ENCODE measurements at places on chromosomes 5 and 9.

DNA sequence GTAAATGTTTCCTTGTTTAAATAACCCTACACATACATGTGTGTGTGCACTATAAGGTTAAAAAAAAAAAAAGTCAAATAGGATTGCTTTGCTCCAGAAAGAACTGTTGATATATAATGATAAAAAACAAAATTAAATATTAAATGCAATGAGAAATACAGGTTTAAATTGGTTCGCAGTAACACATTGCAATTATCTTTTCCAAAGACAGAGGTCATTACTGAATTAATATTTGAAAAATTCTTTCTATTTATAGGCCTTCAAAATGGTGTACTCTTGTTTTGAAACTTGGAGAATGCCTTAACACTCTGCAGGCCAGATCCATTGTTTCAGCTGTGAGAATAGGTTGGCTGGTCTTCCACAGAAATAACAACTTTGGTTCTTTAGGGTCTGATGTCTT, 319.0 kb upstream of the NUDT12 start:
- no peak for DNase-seq

DNA sequence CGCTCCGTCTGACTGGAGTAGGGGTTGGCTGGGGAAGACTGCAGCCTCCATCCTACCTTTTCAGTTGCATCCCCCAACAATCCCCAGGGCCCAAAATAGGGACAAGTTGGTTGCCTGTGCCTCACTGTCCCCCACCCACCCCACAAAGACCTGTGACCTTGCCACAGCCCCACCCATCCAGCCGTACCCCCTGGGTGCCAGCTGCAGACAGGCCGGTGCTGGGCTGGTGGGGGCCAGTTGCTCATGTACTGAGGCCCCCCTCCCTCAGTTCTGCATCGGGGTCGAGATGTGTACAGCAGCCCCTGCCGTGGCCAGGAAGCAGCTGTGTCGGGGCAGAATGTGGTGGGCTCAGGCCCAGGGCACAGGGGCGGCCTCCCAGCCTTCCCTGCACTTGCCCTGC, 374 bp downstream of the LCNL1 start:
- no peak for DNase-seq

GRCh38 chr9:89853931-89854330, 249.1 kb downstream of the GADD45G start:
- no peak for DNase-seq

- DNase-seq = no peak
Measured at GRCh38 chr9:74672237-74672636, 175.1 kb downstream of the RORB start.

DNA sequence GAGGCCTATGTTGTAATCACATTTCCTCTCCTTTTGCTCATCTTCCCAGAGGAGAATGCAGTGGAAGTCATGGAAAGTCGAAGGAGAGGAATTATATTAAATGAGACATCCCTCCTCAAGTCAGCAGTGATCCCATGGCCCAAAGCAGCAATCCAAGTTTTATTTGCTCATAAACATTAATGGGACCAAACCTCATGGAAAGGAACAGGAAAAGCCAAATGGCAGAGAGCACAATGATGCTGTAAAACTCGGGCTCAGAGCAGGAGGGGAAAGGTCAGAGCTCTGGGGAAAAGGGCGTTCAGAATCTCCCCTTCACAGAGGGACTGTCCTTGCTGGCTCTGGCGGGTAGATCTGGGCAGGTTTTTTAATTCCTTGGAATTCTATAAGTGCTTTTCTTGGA, 175.8 kb downstream of the C5orf15 start:
- no peak for DNase-seq

DNA sequence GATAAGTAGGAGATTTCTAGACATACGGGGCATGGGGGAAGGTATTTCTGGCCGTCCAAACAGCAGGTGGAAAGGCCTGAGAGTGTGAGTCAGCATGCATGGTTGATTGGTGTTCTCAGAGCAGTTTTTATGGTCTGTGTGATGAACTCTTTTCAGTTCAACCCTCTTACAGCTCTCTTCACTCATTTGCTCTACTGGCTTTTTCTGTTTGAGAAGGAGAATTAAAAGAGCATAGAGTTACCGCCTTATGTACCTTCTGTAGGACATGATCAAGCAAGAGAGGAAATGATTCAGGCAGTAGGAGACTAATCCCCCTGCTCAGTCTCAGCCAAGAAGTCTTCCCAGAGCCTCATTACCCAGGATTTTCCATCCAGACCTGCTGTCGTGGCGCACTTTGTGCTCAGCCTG, 92.4 kb downstream of the PRDM6 start:
- DNase-seq = no peak
